ENCODE measurements at places on chromosomes 7 and 10.
A peak's percentile ranks its signal among the peaks of the same experiment; 100 is the strongest.

DNA sequence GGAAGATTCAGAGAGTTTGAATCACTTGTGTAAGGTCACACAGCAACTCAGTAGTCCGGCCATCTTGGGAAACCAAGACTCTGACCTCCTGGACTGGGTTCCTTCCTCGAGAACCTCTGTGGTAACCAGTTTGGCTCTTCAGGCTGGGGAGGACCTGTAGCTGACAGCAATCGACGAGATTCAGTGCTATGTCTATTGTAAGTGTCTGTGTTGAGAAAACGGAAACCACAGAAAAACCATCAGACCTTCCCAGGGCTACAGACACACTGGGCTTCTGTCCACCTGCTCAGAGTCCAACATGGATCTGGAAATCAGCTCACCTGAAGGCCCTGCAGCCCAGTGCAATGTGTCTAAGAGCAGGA lies 403.7 kb downstream of the RPS24 start:
- DNase-seq: no peak

DNA sequence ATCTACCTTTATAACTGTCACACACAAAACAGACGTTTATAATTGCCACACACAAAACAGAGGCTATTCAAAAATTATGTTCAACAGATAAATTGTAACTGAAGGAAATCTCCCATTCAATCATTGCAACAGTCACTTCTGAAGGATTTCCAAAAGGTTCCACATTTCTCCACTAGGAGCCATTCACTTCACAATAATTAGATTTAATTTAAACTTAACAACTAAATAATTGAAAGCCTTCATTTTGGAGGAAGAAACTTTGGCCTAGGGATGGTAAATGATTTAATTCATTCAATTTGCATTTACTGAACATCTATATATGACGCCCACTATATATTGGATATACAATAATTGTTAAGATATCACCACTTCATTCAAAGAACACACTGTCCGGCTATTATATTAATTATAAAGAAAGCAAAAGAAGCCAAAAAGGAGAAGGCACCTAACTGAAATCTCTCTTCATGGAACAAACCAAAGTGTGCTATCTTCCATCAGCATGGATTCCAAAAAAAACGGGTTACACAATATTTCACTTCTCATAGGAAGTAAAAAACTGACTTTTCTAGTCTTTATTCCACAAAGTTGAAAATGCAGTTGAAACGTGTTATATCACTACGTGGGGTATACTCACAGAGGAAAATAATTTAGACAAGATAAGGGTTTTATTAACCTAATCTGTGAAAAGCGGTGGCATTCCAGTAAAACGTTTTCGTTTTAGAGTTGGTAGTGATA lies 1.7 kb downstream of the ATAD1 start:
- no peak for DNase-seq

- no peak for DNase-seq
Observed at GRCh38 chr10:24344695-24345463, 135.9 kb downstream of the KIAA1217 start.

DNA sequence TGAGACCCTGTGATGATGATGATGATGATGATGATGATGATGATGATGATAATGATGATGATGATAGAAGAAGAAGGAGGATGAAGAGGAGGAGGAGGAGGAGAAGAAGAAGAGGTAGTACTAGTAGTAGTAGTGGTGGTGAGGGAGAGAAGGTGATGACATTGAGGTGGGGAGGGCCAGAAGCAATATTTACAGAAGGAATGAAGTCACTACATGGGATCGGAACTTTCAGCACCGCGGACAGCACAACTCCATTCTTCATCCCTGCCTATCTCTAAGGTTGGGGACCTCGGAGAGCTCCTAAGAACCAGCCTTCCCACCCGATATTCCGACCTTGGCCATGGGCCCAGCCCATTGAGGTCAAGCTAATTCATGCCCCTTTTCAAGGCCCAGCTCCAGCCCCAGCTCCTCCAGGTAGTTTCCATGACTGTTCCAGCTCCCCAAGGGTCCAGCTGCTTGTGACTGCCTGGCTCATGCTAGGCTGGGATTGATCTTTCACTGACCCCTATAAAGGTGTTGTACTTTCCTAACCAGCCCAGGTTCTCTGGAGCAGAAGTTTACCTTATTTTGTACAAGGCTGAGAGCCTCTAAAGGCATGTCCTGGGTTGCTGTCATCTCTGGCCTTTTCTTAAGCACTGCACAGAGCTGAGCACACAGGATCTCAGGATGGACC lies 10.3 kb downstream of the CRHR2 start:
- DNase-seq: no peak

- no peak for DNase-seq
Observed at GRCh38 chr10:43437141-43437870, 395 bp downstream of the ZNF487 start.

DNA sequence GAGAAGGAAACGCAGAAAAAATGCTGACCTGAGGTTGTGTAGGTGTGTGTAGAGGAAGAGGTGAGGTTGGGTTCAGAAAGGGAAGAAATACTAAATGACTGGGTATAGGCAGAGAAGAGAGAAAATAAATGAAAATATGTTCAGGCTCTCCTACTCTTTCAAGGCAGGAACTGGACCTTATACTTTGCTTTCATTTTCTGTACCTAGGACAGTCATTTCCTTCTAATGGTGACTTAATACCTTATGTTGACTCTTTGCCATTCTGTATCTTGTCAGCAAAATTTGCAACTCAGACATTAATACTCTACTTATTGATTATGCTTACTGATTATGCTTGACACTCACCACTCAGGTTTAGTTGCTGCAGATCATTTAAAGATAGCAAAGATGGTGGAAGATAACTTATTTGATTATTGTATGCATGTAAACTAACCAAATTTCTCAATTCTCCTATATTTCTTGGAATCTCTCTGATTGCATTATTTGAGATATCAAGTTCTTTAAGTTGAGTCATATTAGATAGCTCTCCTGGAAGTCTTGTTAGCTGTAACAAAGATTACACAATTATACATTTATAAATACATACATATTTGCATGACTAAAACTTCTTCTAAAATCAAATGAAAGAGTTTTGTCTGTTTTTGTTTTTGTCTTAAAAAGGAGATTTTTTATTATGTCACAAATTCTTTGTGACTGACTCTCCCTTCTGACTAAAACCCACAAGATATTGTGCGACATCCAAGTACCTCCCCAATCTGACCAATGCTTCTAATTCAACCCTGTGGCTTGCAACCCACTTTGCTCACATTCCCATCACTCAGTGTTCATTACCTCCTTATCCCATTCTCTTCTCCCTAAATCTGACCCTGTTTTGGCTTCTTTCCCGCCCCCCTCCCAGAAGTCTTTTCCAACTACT lies 20.0 kb downstream of the LRRD1 start:
- no peak for DNase-seq

- DNase-seq: no peak
Observed at GRCh38 chr10:86861351-86861750, 96.1 kb downstream of the MMRN2 start.

- no peak for DNase-seq
Observed at GRCh38 chr10:70466951-70467350, 11.6 kb upstream of the PALD1 start.

- DNase-seq: no peak
Observed at GRCh38 chr10:113221756-113222168, 271.7 kb downstream of the TCF7L2 start.

DNA sequence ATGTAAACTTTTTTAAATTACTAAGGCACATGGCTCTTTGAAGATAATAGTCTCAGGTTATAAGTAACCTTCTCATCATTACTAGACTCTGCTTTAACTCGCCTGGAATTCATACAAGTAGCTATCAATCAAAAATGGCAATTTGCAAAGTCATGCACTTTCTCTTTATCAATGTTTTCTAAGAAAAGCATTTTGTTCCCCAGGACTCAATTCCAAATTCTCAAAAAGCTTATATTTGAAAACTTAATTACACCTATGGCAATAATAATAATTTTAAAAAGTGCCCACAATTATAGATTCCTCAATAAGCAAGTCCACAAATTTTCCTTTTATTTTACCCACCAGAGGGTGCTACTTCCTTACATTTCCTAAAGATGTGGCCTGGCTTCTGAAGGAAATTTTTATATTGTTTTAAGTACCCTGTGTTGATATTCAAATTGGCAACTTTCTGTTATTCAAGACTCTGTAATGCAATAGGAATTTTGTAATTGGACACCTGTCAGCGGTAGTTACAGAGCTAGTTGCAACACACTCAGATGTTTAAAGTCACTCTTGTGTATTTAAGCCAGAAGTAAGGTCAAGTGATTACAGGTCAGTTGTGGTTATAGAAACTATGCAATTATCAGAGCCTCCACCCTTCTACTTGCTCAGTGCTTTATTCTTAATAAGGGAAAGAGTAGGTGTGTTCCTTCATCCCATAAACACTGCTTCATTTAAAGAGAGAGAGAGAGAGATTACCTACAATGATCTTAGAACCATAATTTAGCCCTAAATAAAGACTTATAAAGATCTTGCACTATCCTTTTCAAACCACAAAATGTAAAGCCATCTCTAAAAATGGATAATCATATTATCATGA lies 47.1 kb upstream of the HYAL4 start:
- peak; percentile 13 for DNase-seq

GRCh38 chr7:120842121-120842621 lies 15.8 kb downstream of the TSPAN12 start:
- peak; percentile 47 for DNase-seq

DNA sequence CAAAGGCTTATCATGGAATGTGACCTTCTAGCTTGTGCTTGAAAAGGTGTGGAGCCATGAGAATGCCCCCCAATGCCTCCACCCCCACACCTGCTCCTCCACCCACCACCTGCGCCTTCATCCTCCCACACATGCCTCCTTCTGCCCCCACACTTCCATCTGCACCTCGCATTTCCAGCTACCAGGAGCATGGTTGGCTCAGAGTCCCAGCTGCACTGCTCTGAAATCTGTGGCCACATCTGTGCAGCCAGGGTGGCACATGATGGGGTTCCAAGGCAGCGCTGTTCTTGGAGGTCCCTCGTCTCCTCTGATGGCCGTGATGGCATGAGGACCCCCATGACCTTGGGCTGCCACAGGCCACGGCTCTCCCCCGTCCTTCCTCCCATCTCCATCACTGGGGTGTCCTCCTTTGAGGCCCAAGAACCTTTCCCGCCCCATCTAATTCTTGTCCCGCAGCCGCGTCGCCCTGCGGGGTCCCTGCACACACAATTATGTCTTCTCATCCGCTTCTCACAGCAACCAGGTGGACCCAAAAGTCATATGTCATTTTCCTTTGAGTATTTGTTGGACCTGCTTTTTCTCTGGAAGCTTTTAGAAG lies 40.6 kb upstream of the CNPY1 start:
- no peak for DNase-seq

DNA sequence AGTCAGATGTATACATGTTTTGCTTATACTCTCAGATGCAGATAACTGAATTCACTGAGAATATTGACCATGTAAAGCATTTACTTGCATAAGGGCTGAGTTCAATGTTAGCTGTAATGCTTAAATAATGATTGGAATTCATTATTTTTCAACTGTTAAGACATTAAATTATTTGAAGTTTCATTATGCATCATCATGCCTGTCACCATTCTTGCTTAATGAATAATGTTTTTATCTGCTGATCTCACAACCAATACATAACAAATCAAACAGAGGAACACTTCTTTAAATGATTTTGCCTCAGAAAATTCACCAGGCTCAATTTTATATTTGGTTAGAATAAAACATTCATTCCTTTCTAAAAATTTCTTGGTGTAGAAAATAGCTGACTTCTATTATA lies 233.4 kb downstream of the GPR37 start:
- no peak for DNase-seq

GRCh38 chr7:50851891-50852290 lies 69.2 kb upstream of the GRB10 start:
- no peak for DNase-seq

- no peak for DNase-seq
Observed at GRCh38 chr10:99667108-99667751, 7.9 kb downstream of the ENTPD7 start.

DNA sequence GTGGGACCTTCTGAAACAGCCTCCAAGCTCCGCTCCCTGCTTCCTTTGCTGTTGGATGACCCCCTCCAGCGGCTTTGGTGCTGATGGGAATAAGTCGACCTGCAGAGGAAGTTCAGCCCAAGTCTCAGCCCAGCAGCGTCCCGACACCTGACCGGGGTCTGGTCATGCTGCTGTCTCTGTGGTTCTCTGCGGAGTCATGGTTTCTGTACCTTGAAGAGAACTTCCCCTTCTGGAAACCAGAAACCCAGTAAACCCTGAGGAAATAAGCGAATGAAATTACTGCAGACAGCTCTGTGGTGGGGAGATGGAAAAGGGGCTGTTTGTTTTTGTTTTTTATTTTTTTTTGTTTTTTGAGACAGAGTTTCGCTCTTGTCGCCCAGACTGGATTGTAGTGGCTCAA lies 18.3 kb upstream of the ZNF12 start:
- no peak for DNase-seq

- no peak for DNase-seq
Observed at GRCh38 chr7:92988051-92988450, 129.7 kb downstream of the SAMD9 start.

DNA sequence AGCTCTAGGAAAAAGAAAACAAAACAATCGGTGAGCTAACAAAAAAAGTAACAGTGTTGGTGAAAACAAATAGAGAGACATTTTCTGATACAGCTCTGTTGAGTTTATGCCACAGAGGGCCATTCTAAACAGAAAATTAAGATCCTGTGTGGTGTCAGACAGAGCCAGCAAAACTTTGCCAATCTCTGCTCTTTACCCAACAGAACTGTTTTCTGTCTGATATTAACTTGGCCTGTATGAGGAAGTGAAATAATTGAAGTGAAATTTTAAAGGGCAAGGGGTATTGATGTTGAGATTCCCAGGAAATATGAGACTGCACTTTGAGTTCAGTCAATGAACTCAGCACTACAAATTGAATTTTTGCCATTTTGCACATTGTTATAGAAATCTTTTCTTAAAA lies 101.0 kb downstream of the AOAH start:
- no peak for DNase-seq

DNA sequence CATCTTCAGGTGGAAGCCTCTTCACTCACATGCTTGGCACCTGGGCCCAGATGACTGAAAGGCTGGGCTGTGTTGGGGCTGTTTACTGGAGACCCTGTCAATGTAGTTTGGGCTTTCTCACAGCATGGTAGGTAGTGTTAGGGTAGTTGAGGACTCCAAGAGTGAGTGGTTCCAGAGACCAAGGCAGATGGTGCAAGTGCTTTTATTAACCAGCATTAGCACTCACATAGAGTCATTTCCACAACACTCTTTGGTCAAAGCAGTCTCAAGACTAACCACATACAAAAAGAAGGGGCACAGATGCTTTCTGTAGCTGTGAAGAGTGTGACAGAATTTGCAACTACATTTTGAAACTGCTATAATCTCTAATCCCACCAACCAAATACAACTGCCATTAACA lies 135.0 kb downstream of the RTKN2 start:
- DNase-seq: no peak

All from NCI-H1930 (cell line).